Aorta (tissue), 5 donors: ENCODE measurements at places on chromosomes 4 and X. TPM values are rescaled to one million over a fixed set of nuclear protein-coding genes. Genes with fewer than 3 reads are reported as not detected.

Gene BMX
- total RNA-seq, result 3.8 TPM

Gene GBA3
- total RNA-seq, result not detected

Gene GSTCD
- total RNA-seq, result 8.2 TPM

Gene HTR2C
- total RNA-seq, result not detected

Gene FGG
- total RNA-seq, result 0.87 TPM

Gene NBDY
- total RNA-seq, result 43.0 TPM

Gene RP2
- 11.0 TPM for total RNA-seq

Gene DGKQ
- 14.2 TPM for total RNA-seq

Gene GDI1
- total RNA-seq, result 130 TPM

Gene FGA
- not detected for total RNA-seq

Gene DCAF4L1
- total RNA-seq, result 0.48 TPM

Gene USP26
- total RNA-seq, result not detected
